ENCODE measurements at places on chromosomes 7 and 10. TPM values are rescaled to one million over a fixed set of nuclear protein-coding genes. Genes with fewer than 3 reads are reported as not detected.

DNA sequence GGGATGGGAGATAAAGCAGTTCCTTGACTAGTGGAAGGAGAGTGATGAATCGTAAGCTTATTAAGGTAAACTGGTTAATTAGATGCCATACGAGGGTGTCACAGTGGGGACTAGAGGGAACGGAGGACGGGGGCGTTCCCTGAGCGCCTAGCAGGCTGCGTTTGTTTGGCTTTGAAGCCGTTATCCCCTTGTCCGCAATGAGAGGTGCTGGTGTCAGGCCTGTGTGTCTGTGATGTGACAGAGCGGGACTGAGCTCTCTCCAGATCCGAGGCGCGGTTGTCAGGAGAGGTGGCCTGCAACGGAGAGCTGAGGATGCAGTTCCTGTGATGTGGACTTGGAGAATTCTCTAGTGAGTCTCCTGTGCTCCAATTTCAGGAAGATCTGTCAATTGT, 60.0 kb upstream of the PRPS1L1 start:
- H3K27ac ChIP-seq: no peak overlapping the region
- no peaks in the 10 kb centered on the region for H3K36me3 ChIP-seq
- H3K4me1 ChIP-seq: no peaks in the 10 kb centered on the region
- peak overlapping the region; percentile 61 for H3K4me3 ChIP-seq

DNA sequence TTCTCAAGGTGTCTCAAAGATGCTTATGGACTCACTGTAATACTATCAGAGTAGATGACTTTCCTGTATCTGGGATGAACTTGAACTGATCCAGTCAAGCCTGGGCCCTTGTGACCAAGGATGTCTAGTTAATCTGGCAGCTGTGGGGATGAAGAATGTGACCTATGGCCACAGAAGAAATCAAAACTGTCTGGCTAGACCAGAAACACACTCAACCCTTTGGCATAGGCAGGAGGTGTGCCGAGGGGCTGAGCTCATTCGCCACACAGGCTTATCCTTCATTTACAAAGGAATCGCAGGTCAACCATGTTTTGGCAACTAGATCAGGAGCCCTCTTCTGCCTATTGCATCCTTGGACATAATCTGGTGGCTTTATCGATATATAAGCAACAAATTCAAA, 110.6 kb downstream of the ATXN7L1 start:
- DNase-seq: no peak
- no peak overlapping the region for H3K27ac ChIP-seq
- no peaks in the 10 kb centered on the region for H3K27me3 ChIP-seq
- H3K4me1 ChIP-seq: peaks cover 14% of the 10 kb centered on the region
- H3K36me3 ChIP-seq: peaks cover 3% of the 10 kb centered on the region

The NACAD gene
- polyA plus RNA-seq: 0.15 TPM

The SYCE1 gene
- not detected for polyA plus RNA-seq
